ENCODE measurements at places on chromosomes 7 and 10. TPM values are rescaled to one million over a fixed set of nuclear protein-coding genes. Genes with fewer than 3 reads are reported as not detected.

- DNase-seq: no peak
Observed at GRCh38 chr7:35379481-35379880, 125.6 kb upstream of the TBX20 start.

SLC29A3 gene
- total RNA-seq: 1.3 TPM

DNA sequence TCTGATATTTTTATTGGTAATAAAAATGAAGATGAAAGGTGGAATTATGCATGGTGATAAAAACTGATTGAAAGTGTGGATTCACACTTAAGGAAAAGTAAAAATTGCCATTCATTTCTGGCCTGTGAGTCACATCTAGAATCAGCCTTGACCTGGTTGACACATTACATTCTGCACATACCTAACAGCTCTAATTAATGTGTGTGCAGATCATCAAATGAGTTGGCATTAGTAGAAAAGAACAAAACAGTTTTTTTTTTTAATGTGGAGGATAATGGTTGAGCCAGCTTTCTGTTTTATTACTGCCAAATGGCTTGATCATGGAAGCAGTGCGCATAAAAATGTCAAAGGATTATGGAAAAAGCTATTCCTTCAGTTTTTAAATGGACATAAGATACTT is 142.6 kb upstream of the TMEM196 start:
- no peak for DNase-seq

DNA sequence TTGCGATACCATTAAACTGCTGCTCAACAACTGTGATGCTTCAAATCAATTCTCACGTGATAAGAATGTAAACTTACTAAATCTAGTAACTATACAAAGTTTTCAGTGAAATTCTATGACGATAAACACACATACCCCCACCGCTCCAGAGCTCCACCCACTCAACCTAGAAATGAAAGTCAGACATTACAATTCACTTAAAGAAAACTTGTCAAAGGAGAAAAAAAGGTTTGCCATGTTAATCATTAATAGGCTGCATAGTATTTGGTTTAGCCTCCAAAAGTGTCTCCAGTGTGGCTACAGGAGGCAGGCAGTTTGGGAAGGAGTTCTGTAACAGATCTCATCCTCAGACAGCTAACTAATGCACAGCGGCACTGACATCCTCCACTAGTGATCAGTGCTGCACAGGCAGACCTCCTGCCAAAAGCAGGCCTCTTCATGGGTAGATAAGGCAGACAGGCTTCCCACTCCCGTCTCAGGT is 3.1 kb downstream of the HERPUD2 start:
- DNase-seq: no peak

- no peak for DNase-seq
Observed at GRCh38 chr10:123868038-123869019, 23.3 kb downstream of the CPXM2 start.

DNA sequence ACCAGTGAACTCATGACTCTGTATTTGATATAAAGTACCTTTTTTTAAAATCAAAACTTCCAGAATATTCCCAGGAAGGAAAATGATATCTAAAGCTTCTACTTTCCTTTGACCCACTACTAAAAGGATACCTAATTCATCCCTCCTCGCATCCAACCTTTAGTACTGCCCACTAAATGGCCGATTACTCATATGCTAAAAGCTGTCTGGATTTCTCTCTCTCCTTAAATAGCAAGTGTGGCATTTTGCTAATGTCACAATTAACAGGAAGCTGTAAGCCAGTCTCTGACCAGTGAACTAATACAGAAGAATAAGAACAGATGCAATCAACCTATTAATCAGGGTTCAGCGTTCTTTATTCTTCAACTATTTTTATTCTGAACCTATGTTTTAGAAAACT is 59.0 kb downstream of the DNAJB9 start:
- no peak for DNase-seq

DNA sequence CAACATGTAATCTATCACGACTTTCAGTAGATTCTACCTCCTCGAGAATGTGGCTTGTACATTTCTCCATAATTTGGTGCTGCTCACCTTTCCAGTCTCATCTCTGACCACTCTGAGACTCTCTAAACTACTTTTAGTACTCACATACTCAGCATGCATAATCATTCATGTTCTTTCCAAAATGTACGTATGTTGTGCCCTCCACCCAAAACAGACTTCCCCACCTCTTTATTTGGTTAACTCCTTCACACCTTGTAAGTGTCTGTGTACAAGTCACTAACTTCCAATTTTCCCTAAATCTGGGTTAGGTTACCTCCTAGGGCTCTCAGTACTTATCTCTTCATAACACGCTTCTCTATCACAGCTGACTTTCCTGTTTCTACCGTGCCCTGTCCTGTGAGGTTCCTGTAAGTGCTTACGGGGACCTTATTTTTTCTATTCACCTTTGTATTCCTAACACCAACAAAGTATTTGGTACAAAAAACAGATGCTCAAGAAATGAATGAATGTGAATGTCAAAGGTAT is 186.2 kb upstream of the MKLN1 start:
- DNase-seq: no peak

ZNF37A gene
- total RNA-seq: 6.5 TPM

NANOS1 gene
- total RNA-seq: 0.60 TPM

- DNase-seq: no peak
Observed at GRCh38 chr10:103814105-103814504, 41.3 kb downstream of the SH3PXD2A start.

NUDT13 gene
- 1.7 TPM for total RNA-seq

GRCh38 chr7:135128931-135129330 is 18.9 kb upstream of the TMEM140 start:
- no peak for DNase-seq

GRCh38 chr7:52956379-52956915 is 79.0 kb upstream of the POM121L12 start:
- DNase-seq: no peak

DNA sequence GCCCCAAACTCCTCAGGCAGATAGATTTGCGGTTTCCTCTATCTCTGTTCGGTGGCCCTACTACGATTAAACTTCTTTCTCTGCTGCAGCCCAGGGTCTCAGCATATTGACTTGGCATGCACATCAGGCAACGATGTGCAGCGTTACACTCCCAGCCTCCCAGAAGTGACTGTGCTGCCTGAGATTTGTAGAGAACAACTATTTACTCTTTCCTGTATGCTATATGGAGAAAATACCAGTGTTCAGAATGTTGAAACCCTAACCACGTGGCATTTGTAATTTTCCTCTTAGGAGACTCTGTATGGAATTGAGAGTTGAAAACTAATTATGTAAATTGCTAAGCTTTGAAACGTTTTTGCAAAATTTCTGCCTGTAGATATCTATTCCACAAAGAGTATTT is 50.9 kb downstream of the GNAI1 start:
- no peak for DNase-seq

- peak; percentile 25 for DNase-seq
Observed at GRCh38 chr7:100629117-100629716, 12.1 kb downstream of the TFR2 start.

DNA sequence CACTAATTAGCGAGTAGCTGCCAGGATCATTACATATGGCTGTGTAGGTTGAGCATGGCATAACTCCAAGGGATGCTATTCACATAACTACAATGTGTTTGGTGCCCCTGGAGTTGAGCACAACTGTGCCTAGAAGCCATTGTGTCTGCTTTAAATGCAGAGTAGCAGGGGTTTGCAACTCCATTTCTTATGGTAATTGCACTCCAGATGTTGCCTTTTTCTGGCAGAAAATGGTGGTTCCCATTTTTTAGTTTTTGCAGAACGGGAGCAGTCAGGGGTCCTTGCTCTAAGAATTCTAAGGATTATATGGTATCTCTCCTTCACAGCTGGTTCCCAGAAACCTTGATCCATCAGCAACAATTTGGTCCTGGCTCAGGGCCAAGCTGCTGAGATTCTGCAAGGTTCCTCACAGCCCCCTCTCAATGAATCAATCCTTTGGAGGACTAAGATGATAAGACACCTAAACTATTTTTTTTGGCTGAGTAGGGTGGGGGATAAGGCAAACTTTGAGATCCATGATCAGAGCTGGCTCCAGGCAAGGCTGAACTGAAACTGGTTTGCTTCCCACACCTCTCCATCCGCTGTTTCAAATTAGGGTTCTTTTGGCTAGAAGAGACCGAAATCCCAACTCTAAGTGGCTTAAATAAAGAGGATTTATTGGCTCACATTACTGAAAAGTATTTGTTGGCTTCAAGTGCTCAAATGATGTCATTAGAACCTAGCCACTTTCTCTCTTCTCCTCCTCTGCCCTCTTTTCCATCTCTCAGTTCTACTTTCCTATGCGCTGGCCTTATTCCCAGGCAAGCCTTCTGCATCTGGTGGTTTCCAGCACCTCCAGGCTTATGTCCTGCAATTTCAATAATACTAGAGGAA is 97.5 kb upstream of the CCDC6 start:
- no peak for DNase-seq

DNA sequence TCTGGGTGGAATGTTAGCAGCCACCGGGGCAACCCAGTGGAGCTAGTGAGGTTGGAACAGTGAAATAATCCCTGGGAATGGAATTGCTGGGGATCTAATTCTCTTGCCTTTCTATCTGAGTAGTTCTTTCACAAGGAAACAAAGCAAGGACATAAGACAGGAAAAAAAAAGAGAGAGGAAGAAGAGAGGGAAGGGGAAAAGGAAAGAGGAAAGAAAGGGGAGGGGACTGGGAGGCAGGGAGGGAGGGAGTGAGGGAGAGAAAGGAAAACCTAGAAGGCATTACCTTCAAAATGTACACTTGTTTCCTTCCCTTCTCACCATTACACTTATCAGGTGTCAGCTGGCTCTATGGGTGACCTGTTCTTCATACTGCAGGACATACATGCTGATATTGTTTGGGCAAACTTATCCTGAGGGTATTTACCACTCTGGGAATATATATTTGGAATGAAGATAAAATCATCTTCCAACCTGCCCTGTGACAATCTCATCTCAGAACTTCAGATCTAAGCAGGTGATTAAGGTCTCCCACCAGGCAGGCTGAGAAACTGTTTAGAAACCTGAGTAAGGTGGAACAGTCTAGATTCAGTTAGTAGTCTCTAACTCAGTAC is 50.0 kb upstream of the KCNIP2 start:
- DNase-seq: no peak

NODAL gene
- not detected for total RNA-seq

DNA sequence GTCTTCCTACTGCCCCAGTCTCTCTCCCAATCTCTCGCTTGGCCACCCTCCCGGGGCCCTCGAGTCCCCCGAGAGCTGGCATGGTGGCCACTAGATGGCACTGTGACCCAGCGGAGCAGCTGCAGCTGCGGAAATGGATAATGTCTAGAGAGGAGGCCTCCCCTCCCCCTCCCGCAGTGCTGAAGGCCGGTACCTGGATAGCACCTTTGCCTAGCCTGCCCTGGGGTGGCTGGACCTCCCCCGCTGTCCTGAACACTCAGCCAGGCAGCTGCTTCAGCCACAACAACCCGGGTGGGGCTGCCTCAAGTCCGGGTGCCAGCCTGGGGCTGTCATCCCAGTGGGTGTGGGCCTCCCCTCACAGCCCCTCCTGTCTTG is 65.2 kb downstream of the GOLGA7B start:
- DNase-seq: peak; percentile 74

LRMDA gene
- 17.3 TPM for total RNA-seq

MMP21 gene
- total RNA-seq: 0.22 TPM

DNA sequence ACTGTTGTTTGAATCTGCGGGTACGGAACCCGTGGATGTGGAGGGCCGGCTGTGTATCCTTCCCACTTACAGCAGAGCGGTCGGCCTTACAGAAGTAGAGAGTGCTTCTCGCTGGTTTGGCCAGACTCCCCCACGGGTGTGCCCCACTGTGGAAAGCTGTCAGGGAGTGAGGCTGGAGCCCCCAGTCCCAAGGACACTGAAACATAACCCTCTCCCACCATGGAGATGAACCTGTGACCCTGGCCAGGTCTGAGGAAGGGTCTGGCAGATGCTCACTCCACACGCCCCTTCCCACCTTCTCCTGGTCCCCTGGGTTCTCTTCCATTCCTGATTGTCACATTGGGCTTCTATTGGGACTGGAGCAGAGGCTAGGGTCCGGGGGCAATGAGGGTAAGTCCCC is 39.6 kb downstream of the TSPAN15 start:
- no peak for DNase-seq

- DNase-seq: peak; percentile 90
Observed at GRCh38 chr7:30412782-30413504, 65.6 kb downstream of the NOD1 start.

GRCh38 chr7:119879835-119880234 is 393.1 kb upstream of the KCND2 start:
- no peak for DNase-seq

- no peak for DNase-seq
Observed at GRCh38 chr7:67821116-67821515, 824.5 kb downstream of the TYW1 start.

INA gene
- total RNA-seq: under 0.01 TPM

DNA sequence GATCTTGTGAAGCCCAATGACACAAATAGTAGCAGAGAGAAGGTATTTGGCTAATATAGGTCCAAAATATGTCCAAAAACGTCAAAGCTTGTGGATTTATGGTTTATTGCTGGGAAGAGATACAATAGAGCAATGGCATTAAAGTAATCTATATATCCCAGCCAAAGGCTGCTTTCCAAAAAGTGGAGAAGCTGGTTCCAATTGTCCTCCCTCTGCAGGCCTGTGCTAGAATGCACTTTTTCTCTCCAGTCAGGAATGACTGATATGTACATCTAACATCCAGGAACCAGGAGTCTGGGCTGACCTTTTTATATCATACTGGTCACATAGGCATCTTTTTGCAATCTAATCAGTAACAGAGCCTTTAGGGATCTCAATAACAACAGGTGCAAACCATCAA is 167.1 kb upstream of the FAM3C start:
- DNase-seq: peak; percentile 8

DNA sequence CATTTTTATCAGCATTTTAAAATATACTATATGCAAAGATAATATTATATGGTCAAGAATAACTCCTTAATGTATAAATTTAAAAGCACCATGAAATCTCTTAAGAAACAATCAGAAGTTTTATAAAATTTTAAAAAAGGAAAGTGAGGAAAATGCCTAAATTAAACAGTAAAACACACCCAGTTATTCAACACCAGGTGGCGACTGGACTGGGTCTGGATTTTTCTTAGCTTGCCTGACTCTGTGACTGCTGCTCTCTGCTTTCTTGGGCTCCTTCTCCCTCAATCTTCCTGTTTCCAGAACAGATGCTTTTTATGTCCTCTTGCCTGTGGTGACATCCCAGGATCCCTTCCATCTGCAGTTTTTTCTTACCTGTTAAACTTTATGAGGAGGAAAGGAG is 200.3 kb downstream of the BICC1 start:
- no peak for DNase-seq

DNA sequence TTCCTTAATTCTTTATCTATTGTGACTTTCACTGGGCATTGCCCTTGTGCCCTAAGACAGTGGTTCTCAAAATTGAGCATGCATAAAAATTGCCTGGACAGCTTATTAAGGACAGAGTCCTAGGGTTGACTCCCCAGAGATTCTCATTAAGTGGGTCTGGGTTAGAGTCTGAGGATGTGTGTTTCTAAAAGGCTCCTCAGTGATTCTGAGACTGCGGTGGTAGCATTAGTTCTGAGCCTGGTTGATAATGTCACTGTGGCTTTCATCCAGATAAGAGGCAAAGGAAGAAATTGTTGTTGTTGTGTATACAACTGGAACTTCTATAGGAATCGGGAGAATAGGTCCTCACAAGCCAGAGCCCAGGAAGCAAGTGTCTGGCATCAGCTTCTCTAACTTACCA is 1.3 kb downstream of the IFIT2 start:
- no peak for DNase-seq

ELMO1 gene
- total RNA-seq: 36.5 TPM

GRCh38 chr10:91771907-91772306 is 26.3 kb upstream of the TNKS2 start:
- DNase-seq: no peak

Measured in lung microvascular endothelial cell (primary cell).